ENCODE measurements at places on chromosomes 5 and 9.

DNA sequence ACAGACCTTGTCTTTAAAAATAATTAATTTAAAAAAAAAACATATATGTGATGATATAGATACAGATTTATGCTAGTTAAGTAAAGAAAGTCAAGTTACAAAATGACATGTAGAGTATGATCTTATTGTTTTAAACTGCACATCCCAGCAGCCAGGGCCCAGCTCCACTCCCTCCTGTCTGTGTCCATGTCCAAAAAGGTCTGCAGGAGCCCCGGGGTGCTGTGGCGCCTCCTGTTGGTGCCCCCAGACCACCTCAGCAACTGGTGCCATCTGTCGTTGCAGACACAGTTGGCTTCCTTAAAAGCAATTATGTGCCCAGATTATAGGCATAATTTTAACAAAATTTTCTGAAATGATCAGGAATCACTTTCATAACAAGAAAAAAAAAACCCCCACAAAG lies 33.3 kb downstream of the IPPK start:
- DNase-seq = no peak

DNA sequence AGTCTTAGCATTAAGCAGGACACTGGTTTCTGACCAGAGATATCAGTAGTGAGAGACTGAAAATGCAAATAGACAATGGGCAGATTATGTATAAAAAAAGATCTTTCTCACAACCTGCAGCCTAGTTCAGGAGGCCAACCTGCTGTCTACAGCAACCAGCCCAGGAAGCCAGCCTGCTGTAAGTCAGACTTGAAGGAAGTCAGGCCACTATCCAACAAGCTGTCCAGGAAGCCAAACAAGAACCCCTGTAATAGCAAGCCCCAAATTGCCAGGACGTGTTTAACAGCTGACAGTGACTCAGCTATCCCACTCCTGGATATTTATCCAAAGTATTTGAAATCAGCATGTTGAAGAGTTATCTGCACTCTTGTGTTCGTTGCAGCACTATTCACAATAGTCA lies 121.8 kb upstream of the SPIN1 start:
- DNase-seq = peak; percentile 88

GRCh38 chr5:143023411-143024096 lies 253.4 kb downstream of the ARHGAP26 start:
- no peak for DNase-seq

GRCh38 chr5:154793599-154794524 lies 38.7 kb downstream of the LARP1 start:
- DNase-seq = no peak

DNA sequence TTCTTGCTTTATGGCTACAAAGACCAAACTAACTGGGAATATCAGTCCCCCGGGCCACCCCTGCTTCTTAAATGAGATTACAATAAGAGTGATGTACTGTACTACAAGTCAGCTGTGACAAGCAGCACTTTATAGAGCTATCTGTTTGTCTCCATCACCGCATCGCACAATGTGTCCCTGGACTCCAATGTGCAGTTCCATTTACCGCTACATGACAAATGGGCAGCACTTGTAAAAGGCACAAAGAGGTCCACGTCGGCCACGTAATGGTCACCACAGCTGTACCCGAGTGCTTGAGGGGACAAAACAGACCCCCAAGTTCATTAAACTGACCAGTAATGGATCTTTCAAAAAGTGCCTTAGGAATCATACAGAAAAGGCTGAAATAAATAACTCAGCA lies 54.1 kb downstream of the PSMB7 start:
- no peak for DNase-seq

DNA sequence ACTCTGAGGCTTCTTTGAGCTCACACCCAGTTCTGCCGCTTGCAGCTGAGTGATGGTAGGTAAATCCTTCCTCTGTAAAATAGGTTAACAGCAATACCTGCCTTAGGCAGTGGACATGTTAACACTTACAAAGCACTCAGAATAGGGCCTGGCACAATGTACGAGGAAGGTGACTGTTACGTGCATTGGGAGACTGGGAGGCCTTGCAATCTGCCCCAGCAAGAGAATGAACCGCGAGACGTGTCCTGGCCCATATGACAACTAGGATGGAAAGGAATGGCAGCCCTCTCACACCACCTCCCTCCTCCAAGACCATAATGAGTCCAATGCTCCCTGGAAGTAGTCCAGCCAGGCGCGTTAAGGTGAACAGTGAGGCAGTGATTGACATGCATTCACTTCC lies 23.1 kb upstream of the AKNA start:
- peak; percentile 98 for DNase-seq

- no peak for DNase-seq
Observed at GRCh38 chr5:76083555-76084495, 642 bp downstream of the SV2C start.

GRCh38 chr5:30401479-30402058 lies 791.9 kb upstream of the CDH6 start:
- DNase-seq = no peak

DNA sequence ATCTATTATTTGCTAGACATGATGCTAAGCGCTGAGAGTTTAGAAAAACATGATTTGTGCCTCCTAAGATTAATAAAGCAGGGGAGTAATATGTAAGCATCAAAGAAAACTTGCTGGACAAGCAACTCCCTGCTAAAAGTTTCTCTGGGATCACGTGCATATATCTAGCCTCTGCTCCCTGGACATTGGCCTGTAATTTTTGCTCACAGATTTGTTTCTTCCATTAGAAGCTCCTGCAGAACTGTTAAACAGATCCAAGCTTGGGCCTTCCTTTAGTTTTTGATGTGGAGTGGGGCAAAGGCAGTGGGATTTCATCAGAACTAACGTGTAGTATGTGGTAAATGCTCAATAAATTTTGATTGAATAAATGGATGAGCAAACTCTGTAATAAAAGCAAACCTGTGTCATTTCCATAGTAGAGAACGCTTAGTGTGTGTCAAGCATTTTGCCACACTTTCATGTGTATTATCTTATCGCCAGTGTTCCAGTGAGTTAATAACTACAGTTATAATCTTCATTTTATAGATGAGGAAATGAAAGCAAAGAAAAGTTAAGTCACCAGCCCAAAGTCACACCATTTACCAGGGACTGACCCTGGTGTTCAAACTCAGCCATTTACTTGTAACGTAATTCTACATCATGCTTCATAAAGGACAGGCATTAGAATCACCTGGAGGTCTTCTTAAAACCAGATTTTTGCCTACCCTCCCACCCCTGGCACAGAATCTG lies 100.3 kb downstream of the PCSK5 start:
- no peak for DNase-seq

DNA sequence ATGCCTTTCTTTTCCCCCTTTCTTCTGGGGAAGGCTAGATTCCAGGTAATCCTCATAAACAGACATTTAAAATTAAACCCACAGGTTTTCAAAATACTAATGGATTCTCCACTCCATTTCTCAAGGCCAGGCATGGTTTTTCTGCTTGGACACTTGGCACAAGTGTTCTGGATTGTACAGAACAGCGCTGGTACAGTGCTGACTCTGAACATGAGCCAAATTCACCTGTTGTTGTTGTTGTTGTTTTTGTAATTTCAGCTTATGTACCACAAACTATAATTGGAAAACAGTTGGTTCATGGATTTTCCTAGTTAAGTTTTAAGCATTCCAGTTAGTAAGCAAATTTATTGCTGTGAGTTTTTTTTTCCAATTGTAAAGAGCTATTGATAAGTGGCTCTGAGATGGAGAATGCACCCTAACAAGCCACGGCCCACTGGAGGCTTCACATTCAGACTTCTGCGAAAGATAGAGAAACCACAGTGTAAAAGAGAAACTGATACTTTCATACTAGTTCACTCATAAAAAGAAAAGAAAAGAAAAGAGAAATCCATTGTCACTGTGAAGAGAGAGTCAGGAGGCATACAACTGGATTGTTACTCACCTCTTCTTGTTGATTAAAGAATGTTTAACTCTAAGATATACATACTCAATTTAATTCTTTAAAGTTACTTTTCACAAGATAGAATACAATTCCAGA lies 16.2 kb upstream of the ITGA1 start:
- no peak for DNase-seq

- peak; percentile 8 for DNase-seq
Observed at GRCh38 chr9:134475011-134475790, 148.9 kb downstream of the RXRA start.

DNA sequence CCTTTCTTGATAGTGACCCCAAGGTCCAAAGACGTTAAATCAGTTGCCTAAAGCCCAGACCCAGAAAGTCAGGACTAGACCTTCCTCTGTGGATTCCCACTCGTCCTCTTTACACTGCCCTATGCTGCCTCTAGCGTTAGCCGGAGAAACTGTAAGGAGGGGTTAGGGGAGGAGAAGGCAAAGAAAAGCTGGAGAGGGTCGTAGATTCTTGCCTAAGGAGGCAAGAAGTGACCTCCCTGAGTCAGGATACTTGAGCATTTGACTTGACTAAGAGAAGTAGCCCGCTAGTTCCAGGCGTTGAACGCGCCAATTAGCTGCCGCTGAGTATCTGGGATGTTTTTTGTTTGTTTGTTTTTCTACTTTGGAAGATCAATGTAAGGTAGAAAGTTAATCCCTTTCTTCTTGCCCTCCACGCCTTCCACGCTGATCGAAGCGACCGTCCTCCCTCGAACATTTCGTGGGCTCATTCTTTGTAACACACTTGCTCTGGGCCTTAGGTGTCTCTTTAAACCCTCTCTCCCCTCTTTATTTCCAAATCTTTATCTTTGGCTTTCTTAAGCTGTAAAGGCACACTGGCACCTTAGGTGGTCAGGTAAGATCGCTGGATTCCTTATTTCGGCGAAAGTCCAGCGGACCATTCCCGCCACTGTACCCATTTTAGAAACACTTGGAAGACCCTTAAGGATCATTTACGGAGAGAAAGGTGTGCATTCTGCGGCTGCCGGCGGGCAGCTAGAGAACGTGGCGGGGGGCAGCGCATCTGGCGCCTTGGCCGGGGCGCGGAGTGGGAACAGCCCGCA lies 5.1 kb upstream of the RGMB start:
- no peak for DNase-seq

GRCh38 chr5:133035224-133035623 lies 8.9 kb upstream of the ZCCHC10 start:
- DNase-seq = no peak

DNA sequence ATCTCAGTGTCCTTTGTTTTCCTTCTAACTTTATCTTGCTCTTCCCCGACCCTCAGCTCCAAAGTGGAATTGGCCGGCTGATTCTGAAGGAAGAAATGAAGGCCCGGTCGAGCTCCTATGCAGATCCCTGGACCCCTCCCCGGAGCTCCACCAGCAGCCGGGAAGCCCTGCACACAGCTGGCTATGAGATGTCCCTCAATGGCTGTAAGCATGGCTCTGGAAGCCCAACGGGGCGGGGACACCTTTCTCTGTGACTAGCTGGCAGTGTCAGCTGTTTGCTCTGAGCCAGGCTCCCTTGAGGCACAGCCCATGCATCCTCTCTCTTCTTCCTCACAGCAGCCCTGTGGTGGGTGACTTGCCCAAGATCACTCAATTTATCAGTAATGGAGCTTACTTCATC lies 23.9 kb upstream of the AFAP1L1 start:
- no peak for DNase-seq

- DNase-seq = no peak
Observed at GRCh38 chr9:78879324-78880100, 582.6 kb downstream of the PSAT1 start.

DNA sequence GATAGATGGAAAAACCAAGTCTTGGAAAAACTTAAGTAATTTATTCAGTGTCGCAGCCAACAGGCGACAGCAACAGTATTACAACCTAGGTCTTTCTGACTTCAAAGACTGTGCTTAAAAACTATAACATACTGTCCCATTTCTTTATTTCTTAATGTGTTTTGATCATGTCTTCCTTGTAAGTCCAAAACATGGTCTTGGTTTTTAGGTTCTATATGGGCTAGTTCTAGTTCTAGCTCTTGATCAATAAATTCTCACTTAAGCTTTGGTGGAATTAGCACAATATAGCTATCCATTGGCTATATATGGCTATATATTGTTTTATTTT lies 69.9 kb downstream of the IQGAP2 start:
- DNase-seq = no peak

DNA sequence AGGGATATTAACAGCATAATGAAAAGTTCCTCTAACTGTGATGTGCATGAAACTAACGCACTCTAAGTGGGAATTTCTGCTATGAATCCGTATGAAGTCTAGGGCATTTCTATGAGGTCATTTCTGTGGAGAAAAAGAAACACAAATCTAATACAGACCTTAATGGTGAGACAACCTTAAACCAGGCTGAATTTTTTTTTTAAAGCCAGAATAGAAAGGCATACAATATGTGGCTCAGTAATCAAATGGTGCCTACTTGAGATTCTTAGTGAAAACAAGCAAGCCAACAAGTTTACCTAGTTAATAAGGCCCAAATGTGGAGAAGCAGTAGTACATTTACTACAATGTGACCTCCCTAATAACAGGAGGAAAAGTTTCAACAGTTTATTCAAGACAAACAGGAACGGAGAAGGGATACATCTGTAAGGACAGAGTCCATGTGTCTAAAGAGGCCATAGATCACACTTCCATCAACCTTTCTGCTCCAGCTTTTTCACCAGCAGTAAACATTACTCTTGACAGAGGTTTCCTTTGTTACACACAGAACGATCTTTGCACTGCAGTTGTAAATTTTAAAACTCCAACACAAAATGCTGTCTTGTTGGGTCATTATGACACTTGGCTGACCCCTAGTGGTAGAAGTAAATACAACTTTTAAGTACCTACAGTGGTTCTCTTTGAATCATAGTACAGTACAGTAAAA lies 26.2 kb downstream of the CARNMT1 start:
- peak; percentile 62 for DNase-seq

DNA sequence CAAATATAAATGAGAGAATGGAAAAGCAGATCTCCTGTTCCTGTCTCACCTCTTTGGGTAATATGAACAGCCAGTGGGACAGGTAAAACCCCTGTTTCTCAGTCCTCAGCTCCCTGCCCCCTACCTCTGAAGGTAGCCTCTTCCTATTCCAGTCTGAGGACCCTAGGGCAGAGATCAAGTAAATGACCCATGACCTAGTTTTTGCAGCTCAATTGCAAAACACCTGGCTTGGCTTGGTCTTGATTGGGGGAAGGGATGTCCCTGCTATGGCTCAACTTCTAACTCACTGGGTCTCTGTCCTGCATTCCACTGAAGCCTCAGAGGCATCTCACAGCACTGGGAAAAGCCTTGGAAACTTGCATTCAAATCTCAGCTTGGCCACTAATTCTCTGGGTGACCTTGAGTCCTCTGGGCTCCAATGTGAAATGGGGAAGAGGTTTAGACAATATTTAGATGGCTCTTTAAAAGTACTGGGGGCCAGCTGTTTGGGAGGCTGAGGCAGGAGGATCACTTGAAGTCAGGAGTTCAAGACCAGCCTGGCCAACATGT lies 1.6 kb upstream of the GALT start:
- DNase-seq = no peak

DNA sequence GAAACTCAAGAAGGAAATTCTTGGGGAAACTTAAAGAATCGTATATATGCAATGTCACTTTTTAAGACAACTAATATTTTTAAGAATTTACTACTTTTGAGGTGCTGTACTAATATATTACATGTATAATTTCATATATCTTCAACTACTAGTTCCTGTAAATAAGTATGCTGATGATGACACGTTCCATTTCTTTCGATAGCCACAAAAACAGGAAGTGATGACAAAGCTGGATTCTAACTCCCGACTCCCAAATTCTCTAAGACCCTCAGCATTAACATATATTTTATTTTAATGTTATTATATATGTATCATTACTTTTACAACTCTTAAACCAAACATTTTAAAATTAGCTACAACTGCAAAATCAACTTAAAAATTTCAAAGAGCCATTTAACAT lies 74.8 kb downstream of the STK32A start:
- DNase-seq = no peak

Measured in foreskin keratinocyte (primary cell).